ENCODE measurements at places on chromosomes 5 and 9.

GRCh38 chr9:109856785-109857184 is 76.8 kb downstream of the PALM2AKAP2 start:
- DNase-seq = no peak

DNA sequence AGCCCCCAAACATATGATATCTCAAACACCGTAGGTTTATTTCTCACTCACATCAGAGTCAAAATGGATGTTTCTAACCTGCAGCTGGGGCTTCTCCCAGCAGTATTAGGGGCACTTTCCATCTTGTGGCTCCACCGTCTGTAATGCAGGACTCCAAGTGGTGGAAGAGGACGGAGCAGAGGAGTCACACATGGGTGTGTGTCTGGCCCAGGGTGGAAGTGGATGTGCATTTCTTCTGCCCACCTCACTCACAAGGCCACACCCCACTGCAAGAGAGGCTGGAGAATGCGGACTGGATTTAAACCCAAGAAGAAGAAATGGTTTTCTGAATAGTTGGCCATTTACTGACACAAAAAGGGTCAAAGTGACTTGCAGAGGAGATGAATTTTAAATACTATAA is 13.9 kb downstream of the IL7R start:
- DNase-seq = no peak

DNA sequence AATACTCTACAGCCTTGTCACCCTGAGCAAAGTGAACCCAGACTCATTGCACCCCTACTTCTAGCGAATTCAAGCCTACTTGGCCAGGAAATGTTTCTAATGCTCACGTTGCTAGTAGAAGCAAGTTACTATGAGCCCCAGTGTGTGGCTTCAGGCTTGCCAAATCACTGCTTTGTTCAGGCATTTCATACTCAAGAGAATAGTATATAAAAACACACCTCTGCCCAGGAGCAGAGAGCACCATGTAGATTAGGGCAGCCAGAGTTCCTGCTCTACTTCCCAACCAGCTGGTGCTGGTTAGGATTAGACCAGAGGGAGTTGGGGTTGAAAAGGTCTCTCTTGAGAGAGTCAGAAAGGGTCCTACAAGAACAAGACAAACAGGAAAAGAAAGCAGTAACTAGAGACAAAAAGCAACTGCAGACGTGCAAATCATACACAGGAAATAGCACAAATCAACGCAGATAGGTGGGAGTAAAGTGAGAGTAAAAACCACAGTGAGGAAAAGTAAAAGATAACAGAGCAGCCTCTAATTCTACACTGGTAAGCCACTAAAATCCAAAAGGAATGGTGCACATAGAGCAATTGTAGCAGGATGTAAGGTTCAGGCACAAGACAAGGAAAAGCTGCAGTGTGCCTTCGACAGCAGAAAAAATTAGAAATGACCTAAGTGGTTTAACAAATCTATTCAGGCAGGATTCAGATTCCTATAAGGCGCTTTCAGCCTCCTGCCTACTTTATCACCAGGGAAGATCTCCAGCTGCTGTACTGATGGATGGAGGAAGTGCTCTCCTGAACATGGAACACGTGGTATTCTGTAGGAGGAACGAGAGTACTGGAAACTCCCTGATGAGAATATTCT is 49.6 kb upstream of the KIF2A start:
- no peak for DNase-seq

GRCh38 chr9:124673063-124673462 is 98.0 kb downstream of the NR6A1 start:
- no peak for DNase-seq

DNA sequence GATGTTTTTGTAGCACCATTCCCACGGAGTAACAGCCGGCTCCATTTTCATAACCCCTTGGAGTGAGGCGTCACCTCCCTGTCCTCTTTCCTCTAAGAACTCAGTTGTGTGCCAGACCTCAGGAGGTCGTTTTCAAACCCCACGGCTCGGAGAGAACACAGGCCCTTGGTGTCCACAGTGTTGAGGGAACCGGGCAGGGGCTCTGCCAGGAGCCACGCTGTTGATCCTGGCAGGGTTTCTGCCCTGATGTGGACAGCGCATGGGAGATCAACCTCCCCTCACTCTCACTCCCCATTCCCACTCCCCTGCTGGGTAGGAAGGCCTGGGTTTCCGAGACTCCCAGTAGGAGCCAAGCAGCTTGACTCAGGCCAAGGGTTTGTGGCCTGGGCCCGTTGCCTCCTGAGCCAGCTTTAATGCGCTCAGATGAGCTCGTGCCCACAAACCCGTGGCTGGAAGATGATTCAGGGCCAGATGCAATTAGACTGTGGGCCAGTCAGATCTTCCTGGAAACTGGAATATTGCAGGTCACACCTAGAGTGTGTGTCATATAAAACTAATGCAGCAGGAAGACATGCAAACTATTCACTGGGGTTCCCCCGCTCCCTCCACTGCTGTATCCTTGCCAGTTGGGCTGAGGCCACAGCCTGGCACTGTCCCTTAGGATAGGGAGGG is 133.4 kb downstream of the SLC12A2 start:
- DNase-seq = no peak
